ENCODE measurements at places on chromosomes 12 and 14.

DNA sequence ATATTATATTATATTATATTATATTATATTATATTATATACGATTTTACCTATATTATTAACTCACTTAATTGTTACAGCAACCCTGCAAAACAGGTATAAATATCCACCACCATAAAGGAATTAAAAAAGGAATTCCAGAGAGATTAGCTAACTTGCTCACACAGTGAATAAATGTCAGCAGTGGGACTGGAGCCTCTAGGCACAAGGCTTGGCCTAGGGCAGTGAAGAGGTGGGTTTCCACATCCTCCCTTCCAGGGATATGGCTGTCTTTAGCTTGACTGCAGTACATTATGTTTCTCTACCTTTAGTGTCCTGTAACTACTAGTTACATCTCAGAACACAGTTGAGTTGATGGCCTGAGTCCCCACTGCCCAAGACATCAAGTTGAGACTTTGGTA lies 166.9 kb downstream of the SLC15A5 start:
- no peak for DNase-seq

GRCh38 chr12:106179086-106179485 lies 40.3 kb upstream of the NUAK1 start:
- DNase-seq = no peak

GRCh38 chr14:35146711-35147149 lies 24.4 kb downstream of the PRORP start:
- DNase-seq = no peak

GRCh38 chr14:60257865-60258264 lies 8.8 kb downstream of the PPM1A start:
- no peak for DNase-seq

GRCh38 chr12:129394177-129394825 lies 509.5 kb downstream of the TMEM132D start:
- no peak for DNase-seq

GRCh38 chr12:47652521-47653234 lies 53.2 kb downstream of the RPAP3 start:
- DNase-seq = no peak

GRCh38 chr14:40240245-40240859 lies 808.1 kb upstream of the FBXO33 start:
- no peak for DNase-seq

Measured in naive thymus-derived CD8-positive, alpha-beta T cell (primary cell).